Amygdala (tissue), 56 donors: ENCODE measurements at places on chromosomes 13 and 19.

DNA sequence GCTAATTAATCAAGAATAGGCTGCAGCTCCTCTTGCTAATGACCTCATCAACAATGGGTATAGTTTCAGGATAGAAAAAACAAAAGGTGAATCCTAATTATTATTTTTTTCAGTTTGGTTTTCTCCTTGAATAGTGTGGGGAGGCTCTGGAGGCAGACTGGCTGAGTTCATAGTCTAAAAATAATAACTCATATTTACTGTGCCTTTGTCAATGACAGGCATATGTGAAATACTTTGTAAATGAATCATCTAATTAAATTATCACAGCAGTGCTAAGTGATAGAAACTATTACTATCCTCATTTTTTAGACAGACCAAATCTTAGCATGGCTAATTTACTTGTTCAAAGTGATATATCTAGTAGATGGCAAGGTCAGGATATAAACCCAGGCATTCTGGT, 1261.0 kb upstream of the SLC10A2 start:
- no peak for DNase-seq

- no peak for DNase-seq
These were observed 51.9 kb upstream of the MCF2L start for GRCh38 chr13:112917056-112917664.

DNA sequence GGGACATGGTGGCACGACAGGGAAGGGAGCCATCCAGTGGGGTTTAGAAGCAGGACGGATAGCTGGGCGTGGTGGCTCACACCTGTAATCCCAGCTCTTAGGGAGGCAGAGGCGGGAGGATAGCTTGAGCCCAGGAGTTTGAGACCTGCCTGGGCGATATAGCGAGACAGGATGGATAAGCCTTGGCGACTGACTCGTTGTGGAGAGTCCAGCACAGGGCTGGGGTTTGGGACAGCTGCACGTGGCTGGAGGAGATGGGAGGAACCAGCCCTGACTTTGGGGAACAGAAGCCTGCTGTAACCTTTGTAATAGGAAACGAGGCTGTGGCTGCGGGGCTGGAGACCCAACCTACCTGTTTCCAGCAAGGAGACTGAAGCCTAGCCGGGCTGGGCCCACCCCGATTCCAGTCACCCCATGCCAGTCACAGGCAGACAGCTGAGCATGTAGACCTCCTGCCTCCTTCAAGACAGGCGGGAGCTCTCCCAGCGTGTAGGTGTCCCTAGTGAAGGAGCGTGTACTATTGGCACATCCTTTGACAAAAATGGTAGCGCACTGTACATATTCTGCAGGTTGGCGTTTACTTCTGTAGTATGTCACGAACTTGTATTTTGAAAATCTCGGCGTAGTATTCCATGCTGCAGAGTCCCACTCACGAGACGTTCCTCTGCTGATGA, 8.0 kb downstream of the LENG1 start:
- DNase-seq = no peak

DNA sequence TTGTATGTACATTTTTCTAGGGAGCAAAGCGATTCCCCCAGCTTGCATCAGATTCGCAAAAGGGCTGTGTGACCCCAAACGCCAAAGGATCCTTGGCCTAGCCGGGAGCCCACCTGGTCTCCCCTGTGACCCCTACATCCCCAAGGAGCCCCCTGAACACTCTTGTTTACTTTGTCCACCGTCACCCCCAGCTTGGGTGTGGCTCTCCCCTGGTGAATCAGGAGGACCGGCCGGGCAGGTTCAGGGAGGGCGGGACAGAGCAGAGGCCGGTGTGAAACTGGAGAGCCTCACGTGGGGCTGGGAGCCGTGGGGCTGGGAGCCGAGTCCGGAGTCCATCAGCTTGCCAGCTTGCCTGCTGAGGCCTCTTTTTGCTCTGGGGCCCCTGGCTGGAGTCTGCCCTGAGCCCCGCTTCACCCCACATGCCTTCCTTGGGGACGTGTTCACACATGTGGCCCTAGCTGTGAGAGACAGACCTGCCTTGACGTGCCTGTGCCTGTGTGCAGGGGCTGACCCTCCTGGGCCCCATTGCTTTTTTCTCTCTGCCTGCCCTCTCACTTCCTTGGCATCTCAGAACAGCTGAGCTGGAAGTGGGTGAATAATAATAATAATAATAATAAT, 2.0 kb downstream of the ITPKC start:
- no peak for DNase-seq

DNA sequence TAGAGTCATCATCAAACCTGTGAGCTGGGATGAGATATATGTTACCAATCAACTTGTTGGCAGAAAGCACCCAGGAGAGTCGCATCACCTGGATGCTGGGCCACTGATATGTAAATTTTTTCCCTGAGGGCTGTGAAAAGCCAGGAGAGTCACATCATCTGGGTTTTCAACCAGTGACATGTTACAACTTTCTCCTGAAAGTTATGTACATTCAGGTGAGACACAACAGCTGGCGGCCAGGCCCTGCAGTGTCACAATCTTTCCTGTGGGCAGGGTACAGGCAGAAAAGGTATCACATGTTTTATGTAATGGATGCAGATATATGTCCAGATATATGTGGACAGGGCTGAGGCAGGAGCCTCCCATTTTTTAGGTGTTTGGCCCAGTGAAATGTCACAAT, 13.2 kb upstream of the ZNF724 start:
- no peak for DNase-seq

GRCh38 chr13:110407021-110407420, 99.9 kb downstream of the COL4A2 start:
- no peak for DNase-seq

DNA sequence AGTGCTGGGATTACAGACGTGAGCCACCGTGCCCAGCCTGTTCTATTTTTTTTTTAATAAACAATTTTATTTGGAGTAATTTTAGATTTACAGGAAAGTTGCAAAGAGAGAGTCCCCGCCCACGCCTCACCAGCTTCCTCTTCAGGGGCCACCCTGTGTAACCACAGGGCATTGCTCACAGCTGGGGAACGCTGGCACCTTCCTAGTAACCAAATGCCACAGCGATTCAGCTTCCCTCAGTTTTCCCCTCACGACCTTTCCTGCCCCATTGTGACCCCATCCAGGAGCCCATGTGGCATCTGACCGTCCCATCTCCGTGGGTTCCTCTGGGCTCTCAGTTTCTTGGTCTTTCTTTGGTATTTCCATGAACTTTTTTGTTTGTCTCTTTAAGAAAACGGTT, 83.9 kb downstream of the GNG7 start:
- DNase-seq = no peak

GRCh38 chr13:114279758-114280355, 1.5 kb upstream of the UPF3A start:
- no peak for DNase-seq

DNA sequence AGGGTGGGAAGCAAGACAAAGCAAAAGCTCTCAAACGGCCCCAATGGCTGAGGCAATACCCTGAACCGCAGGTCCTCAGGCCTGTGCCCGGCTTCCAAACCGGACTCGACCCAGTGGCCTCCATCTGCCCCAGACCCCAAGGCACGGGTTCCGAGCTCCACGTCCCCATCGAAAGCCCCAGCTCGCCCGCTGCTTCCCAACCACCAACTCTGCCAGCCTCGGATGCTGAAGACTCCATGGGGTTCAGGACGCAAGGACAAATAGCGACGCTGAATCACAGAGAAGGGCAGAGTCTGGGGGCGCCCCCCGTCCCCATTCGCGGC, 559 bp downstream of the POLR2E start:
- DNase-seq = no peak

DNA sequence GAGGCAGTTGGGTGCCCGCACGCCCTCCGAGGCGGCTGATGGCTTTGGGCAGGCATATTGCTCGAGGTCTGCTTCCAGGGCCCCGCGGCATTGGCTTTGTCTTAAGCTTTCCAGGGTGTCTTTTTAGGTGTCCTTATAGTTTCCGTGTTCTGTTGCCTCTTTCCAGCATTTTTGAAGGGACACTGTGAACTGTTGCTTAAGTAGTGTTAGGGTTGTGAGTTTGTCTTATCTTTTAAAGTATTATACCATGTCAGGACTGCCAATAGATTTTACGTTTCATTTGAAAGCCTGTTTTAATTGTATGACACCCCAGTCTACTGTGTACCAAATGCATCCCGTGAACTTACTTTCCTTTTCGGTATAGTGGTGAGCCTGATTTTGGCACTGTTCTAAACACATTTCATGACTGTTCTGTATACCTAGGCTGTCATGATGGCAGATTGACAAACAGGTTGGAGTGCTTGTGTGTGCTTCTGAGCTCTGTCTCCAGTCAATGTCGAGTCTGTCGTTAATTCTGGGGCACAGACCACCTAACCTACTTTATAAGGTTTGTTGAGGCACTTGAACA, 656 bp downstream of the PCCA start:
- DNase-seq = no peak

DNA sequence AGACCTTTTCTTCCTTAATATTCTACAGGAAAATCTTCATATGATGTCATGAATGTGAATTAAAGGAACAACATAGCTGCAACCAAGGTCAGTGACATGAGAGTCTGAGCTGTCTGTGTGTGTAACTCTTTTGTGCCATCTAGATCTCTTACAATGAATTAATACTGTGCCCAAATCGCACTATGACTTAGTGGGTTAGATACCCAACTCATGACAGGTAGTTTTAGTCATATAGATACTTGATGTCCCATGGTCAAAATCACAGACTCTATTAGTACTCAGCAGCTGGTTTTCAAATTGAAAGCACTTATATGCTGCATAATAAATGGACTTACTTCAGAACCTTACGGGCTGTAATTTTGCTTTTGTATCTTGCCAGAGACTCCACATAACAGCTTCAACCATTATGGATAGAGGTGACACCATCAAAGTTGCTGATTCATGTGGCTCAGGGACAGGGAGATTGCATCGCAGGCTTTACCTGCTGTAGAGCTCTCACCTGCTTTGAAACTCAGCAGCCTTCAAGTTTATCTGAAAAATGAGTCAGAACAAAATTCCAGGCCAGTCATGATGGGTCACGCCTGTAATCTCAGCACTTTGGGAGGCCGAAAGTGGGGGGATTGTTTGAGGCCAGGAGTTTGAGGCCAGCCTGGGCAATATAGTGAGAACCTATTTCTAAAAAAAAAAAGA, 12.3 kb upstream of the ZNF283 start:
- DNase-seq = no peak

DNA sequence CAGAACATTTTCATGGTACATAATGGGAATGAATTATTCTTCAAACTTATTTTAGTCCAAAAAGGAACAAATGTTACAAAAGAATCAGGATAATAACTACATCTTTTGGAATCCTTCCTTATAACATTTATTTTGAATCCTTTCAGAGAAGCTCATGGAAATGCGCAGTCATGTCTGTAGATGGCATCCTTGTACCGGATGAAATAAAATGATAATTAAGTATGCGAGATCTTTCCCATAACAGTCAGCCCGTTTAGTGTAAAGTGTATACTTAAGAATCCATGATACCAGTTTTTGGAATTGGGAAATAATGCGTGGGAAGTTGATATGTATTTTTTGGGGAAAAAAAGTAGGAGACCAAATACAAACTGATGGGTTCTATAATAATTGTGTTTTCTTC, 418.8 kb downstream of the GPC5 start:
- DNase-seq = no peak

DNA sequence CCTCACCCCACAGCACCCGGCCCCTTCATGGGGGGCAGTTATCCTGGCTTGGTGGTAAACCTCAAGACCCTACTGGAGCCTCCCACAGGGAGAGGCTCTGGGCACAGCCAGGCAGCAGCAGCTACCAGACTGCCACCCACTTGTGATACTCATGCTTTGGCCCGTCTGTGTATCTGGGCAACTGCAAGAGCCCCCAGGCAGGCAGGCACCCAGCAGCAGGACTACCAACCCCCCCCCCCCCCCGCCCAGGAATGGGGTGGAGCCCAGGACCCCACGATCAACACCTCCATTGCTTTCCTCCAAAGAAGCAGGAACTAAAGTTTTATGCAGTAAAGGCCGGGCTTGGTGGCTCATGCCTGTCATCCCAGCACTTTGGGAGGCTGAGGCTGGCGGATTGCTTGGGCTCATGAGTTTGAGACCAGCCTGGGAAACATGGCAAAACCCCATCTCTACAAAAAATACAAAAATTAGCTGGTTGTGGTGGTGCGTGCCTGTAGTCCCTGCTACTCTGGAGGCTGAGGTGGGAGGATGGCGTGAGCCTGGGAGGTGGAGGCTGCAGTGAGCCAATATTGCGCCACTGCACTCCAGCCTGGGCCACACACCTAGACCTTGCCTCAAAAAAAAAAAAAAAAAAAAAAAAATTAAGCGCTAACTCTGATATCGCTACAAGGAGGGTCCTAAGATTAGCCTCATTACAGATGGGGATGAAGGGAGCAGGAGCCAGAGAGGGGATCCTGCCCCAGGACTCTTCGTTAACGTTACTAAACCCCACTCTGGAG, 1.1 kb upstream of the LYL1 start:
- DNase-seq = no peak

DNA sequence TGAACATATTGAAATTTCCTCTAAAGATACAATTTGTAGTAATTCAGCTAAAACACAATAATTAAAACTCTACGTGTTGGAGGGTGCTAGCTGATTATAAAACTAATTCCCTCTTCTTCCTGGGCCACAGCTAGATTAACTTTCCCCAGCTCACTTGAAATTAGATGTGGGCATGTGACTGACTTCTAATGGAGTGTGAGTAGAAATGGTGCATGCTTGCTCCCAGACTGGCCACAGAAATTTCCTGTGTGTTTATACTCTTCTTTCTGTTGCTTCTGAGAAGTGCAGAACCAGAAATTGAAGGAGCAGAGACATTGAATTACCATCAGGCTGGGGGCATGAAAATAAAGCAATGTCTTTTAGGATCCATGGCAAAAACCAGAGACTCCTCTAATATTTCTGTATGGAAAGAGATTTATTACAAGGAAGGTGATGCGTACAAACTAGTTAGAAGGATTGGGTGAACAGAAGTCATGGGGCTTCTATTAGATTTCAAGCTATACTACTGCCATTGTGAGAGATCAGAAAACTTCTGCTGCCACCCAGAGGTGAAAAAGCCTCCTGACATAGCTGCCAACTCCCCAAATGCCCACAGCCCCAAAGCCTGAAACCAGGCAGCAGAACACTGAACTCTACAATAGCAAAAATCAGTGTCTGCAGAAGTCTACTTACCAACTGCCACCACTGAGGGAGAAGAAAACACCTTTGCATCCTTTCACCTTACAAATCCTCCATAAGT, 379.2 kb upstream of the MIR17HG start:
- no peak for DNase-seq

DNA sequence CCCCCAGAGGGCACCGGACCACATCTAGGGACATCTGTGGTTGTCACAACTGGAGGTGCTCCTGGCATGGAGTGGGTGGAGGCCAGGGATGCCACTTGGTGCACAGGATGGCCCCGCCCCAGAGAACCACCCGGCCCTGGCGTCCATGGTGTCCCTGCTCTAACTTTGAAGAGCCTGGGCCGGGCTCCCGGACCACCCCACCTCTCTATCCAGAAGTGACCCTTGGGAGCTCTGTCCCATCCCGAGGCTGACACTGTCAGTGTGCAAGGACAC, 22.9 kb upstream of the MYDGF start:
- no peak for DNase-seq

- no peak for DNase-seq
These were observed 378.0 kb downstream of the TBC1D4 start for GRCh38 chr13:75103976-75104375.

- no peak for DNase-seq
These were observed 103.5 kb upstream of the AKAP11 start for GRCh38 chr13:42168496-42168895.

- peak; percentile 31 for DNase-seq
These were observed 427 bp downstream of the RTBDN start for GRCh38 chr19:12833738-12834565.

GRCh38 chr19:11425719-11426457, 6.8 kb upstream of the RGL3 start:
- DNase-seq = no peak
